Esophagus muscularis mucosa (tissue), 4 donors: ENCODE measurements at places on chromosomes 2 and 18. TPM values are rescaled to one million over a fixed set of nuclear protein-coding genes. Genes with fewer than 3 reads are reported as not detected.

GRCh38 chr2:121004950-121005349 is 269.3 kb downstream of the GLI2 start:
- no peak for DNase-seq
- H3K4me1 ChIP-seq = no peaks in the 10 kb centered on the region
- H3K4me3 ChIP-seq = no peak overlapping the region
- H3K27ac ChIP-seq = no peak overlapping the region
- no peaks in the 10 kb centered on the region for H3K27me3 ChIP-seq

DNA sequence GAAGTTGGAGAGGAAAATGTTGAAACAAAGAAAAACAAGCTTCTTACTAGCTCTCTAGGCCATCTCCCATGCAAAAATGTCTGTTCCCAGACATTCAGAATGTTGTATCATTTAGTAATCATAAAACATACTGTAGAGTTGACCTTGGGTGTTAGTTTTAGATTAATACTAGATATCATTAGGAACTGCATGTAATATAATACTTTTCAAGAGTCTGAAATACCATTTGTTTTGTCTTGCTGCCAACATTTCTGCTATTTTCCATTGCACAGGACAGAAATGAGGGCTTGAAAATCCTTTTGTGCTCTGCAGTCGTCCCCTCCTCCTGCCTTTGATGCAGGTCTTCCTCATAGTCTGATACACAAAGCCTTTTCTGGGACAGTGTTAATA is 89.5 kb upstream of the RBMS1 start:
- H3K4me3 ChIP-seq = no peak overlapping the region
- peak overlapping the region; percentile 69 for H3K27ac ChIP-seq

- no peak overlapping the region for H3K27ac ChIP-seq
- H3K27me3 ChIP-seq = no peaks in the 10 kb centered on the region
- H3K36me3 ChIP-seq = no peaks in the 10 kb centered on the region
- no peak overlapping the region for H3K4me3 ChIP-seq
- DNase-seq = no peak
Observed at GRCh38 chr2:141534666-141535362, 596.0 kb downstream of the LRP1B start.

DNA sequence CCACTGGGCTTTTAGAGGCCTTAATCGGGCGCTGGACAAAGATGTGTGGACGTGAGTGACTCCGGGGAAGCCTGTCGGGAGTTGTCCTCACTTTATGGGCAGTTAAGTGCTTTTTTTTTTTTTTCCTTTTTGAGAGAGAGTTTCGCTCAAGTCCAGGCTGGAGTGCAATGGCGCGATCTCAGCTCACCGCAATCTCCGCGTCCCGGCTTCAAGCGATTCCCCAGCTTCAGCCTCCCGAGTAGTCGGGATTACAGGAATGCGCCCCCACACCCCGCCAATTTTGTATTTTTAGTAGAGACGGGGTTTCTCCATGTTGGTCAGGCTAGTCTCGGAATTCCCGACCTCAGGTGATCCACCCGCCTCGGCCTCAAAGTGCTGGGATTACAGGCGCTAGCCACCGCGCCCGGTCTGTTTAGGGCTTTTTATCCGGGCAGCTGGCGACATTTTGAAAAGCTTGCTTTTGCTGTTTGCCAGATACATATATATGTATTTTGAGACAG is 1.5 kb downstream of the MSH6 start:
- H3K27me3 ChIP-seq = no peaks in the 10 kb centered on the region
- peaks cover 31% of the 10 kb centered on the region for H3K4me1 ChIP-seq
- no peak for DNase-seq
- H3K27ac ChIP-seq = peak overlapping the region; percentile 96
- H3K36me3 ChIP-seq = no peaks in the 10 kb centered on the region

- H3K27ac ChIP-seq = no peak overlapping the region
- H3K4me3 ChIP-seq = no peak overlapping the region
- DNase-seq = no peak
- H3K36me3 ChIP-seq = no peaks in the 10 kb centered on the region
- no peaks in the 10 kb centered on the region for H3K4me1 ChIP-seq
Observed at GRCh38 chr2:214651451-214651850, 158.0 kb downstream of the BARD1 start.

GRCh38 chr2:159459279-159459678 is 157.1 kb downstream of the BAZ2B start:
- H3K27ac ChIP-seq = no peak overlapping the region
- H3K27me3 ChIP-seq = no peaks in the 10 kb centered on the region
- DNase-seq = no peak
- H3K4me1 ChIP-seq = peaks cover 32% of the 10 kb centered on the region
- H3K36me3 ChIP-seq = peaks cover 3% of the 10 kb centered on the region
- no peak overlapping the region for H3K4me3 ChIP-seq

GRCh38 chr2:176111309-176111663 is 4.2 kb downstream of the HOXD11 start:
- H3K36me3 ChIP-seq = no peaks in the 10 kb centered on the region
- peaks cover 44% of the 10 kb centered on the region for H3K4me1 ChIP-seq
- H3K4me3 ChIP-seq = no peak overlapping the region
- H3K27me3 ChIP-seq = peaks cover 99% of the 10 kb centered on the region
- H3K27ac ChIP-seq = no peak overlapping the region

GRCh38 chr2:47796090-47796697 is 13.2 kb downstream of the MSH6 start:
- no peak overlapping the region for H3K27ac ChIP-seq
- peaks cover 61% of the 10 kb centered on the region for H3K36me3 ChIP-seq
- no peak for DNase-seq
- H3K4me3 ChIP-seq = no peak overlapping the region
- H3K27me3 ChIP-seq = no peaks in the 10 kb centered on the region

DNA sequence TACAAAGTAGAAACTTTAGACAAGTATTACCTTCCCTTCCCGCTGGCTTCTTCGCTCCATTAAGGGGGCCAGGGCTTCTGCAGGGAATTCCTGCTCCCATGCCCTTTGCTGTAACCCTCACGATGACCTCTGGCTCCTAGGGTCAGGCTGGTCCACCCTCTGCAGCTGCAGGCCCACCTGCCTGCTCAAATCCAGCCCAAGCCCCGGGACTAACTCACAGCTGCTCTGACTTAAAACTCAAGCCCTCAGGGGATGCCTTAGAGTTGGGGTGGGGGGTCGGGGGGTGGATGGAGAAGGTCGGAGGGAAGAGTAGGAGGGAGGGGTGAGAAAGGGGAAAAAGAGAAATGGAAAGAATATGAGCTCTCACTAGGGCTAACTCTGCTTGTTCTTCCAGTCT is 4.9 kb downstream of the IGFBP5 start:
- H3K4me1 ChIP-seq = peaks cover 92% of the 10 kb centered on the region
- peak overlapping the region; percentile 75 for H3K4me3 ChIP-seq
- no peaks in the 10 kb centered on the region for H3K27me3 ChIP-seq
- H3K36me3 ChIP-seq = no peaks in the 10 kb centered on the region
- DNase-seq = no peak
- peak overlapping the region; percentile 89 for H3K27ac ChIP-seq

DNA sequence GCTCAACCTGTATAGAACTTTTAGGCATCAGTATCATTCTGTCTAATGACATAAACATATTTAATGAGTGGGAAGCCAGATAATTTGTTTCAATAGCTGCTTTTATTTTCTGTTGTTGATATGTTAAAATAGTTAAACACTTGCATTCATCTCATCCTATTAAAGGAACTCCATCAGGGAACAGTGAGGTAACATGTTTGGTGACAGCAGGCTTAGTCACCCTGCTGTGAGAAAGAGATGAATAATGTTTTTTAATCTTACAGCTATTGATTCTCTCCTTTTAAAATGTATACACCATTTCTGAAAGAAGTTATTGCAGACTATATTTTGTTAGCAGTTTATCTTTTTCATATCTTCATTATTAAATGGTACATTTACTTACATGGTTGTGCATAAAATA is 123.3 kb upstream of the CWC22 start:
- H3K36me3 ChIP-seq = no peaks in the 10 kb centered on the region
- H3K4me3 ChIP-seq = no peak overlapping the region
- DNase-seq = no peak
- H3K27me3 ChIP-seq = no peaks in the 10 kb centered on the region
- H3K27ac ChIP-seq = no peak overlapping the region
- H3K4me1 ChIP-seq = no peaks in the 10 kb centered on the region

GRCh38 chr2:174664084-174664759 is 66.6 kb upstream of the WIPF1 start:
- peaks cover 2% of the 10 kb centered on the region for H3K36me3 ChIP-seq
- DNase-seq = no peak
- H3K4me1 ChIP-seq = peaks cover 37% of the 10 kb centered on the region
- H3K27ac ChIP-seq = peak overlapping the region; percentile 66
- no peak overlapping the region for H3K4me3 ChIP-seq

GRCh38 chr2:163621445-163622004 is 114.3 kb downstream of the FIGN start:
- DNase-seq = no peak
- H3K36me3 ChIP-seq = no peaks in the 10 kb centered on the region

DNA sequence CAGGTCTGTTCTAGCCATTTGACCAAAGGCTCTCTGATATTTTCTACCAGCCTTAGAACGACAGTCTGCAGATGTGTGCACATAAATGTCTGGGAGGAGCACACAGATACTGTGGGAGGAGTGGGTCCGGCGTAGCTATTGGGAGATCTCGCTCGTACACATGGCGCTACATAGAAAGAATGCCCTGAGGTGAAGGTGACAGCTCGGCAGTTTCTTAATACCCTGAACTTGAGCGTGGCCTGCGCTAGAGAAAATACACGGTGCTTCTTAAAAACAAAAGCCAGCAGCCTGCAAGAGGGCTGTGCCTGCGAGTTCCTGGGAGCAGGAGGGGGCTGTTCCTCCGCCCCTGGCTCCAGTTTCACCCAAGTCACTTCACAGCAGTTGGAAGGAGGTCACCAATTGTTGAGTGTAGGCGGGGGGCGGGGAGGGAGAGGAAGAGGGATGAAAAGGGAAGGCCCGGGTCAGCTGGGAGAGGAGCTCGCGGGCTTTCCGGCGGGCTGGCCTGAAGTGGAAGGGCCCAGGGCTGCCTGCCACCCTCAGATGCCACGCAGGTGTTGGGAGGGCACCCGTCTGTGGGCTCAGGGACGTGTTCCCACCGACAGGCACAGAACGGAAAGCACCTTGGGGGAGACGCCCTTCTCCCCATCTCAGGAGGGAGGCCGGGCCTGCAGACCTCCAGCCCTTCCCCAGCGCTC is 124.7 kb upstream of the ZNF516 start:
- H3K36me3 ChIP-seq = no peaks in the 10 kb centered on the region
- H3K4me1 ChIP-seq = peaks cover 23% of the 10 kb centered on the region
- H3K27me3 ChIP-seq = no peaks in the 10 kb centered on the region

DNA sequence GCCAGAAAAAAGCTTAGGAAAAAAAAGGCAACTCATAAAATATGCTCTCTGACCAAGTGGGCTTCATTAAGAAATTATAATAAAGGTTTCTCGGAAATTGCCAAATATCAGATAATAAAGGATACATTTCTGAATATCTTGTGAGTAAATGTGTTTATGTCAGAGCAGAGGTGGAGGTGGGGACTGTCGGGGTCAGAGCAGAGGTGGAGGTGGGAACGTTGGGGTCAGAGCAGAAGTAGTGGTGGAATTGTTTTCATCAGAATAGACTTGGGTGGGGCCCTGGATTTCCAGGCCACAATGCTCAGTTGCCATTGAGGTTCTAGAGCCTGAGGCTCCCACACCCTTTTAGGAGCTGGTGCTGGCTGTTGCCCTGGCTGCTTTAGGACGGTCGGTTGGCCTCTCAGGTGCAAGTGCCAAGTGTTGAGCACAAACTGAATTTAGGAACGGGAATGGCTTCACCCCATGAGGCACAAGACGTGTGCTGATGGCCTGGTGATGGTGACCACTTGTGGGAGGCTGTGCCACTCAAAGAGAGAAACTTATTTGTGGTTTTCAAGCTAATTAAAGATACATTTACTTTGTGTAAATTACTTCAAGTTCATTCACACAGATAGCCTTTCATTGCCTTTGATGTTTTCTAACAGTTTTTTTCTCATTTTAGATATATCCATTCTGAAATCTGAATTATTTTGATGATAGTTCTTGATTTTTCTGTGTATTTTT is 131.5 kb downstream of the ATP9B start:
- no peak overlapping the region for H3K4me3 ChIP-seq
- no peak overlapping the region for H3K27ac ChIP-seq
- peak; percentile 100 for DNase-seq
- H3K36me3 ChIP-seq = no peaks in the 10 kb centered on the region
- H3K27me3 ChIP-seq = no peaks in the 10 kb centered on the region

GRCh38 chr2:157732596-157732995 is 103.9 kb upstream of the ACVR1C start:
- no peaks in the 10 kb centered on the region for H3K27me3 ChIP-seq
- peaks cover 49% of the 10 kb centered on the region for H3K36me3 ChIP-seq
- no peak overlapping the region for H3K4me3 ChIP-seq
- no peaks in the 10 kb centered on the region for H3K4me1 ChIP-seq

GRCh38 chr18:35889677-35890076 is 82.8 kb upstream of the RMP24 start:
- H3K4me3 ChIP-seq = no peak overlapping the region
- H3K36me3 ChIP-seq = no peaks in the 10 kb centered on the region

DNA sequence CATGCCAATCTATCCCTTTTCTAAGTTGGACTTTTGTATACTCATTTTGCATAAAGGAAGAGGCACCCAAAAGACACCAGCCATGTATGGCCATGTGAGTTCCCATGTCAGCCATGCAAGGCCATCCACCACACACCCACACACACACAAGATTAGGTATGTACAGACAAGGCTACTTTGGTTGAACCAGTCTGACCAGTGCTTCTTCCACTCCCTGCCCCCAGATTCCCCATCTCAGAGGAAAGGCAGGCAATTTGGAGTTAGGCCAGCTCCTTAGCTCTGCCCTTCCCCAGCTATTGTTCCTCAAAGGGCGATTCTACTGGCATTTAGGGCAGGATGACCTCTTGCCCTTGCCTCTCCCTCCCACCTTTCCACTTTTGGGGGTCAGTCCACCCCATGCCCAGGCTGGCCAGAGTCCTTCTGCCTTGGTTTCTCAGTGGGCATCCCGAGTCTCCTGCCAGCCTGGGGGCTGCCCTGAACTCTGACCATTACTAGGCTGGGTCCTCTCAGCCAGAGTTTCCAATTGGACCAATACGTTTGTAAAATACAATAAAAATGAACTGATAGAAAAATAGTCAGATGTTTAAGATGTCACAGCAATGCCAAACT is 101.1 kb downstream of the ZBTB7C start:
- H3K4me3 ChIP-seq = no peak overlapping the region
- H3K27ac ChIP-seq = no peak overlapping the region
- peaks cover 43% of the 10 kb centered on the region for H3K4me1 ChIP-seq

Gene MC2R
- total RNA-seq = not detected

Gene C18orf54
- total RNA-seq = 0.99 TPM

Gene DNAJC5G
- total RNA-seq = not detected

Gene DLX1
- 0.83 TPM for total RNA-seq

Gene ERBB4
- total RNA-seq = 0.17 TPM

Gene NCKAP1
- total RNA-seq = 216 TPM

Gene FAM161A
- total RNA-seq = 0.83 TPM

Gene ZSCAN30
- 14.2 TPM for total RNA-seq

Gene SPATS2L
- 51.9 TPM for total RNA-seq

Gene EML6
- 4.6 TPM for total RNA-seq

Gene SCLY
- 13.6 TPM for total RNA-seq

Gene RBKS
- 1.7 TPM for total RNA-seq
